ELR (cell line): ENCODE measurements at places on chromosomes 1 and 21.

DNA sequence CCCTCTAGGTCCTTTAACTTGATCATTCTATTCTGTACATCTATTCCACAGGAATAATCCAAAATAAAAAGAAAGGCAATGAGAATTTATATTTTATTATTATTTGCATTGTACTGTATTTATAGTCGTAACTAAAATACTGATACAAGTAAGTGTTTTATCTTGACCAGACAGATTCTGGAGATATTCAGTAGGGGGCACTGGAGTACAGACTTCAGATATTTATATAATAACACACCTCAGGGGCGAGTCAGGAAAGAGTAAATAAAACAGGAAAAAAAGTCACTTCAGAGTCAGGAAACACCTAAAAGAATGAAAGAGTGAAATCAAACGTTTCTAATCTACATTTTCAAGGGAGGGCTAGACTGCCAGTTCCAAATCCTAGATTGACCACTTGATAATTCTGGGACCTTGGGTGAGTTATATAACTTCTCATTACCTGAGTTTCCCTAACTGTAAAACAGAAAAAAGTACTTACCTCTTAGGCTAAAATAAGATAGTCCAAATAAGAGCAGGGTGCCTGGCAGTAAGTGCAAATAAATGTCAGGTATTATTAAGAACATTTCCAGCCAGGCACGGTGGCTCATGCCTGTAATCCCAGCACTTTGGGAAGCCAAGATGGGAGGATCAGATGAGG is 31.1 kb upstream of the MTF1 start:
- DNase-seq: peak; percentile 72

DNA sequence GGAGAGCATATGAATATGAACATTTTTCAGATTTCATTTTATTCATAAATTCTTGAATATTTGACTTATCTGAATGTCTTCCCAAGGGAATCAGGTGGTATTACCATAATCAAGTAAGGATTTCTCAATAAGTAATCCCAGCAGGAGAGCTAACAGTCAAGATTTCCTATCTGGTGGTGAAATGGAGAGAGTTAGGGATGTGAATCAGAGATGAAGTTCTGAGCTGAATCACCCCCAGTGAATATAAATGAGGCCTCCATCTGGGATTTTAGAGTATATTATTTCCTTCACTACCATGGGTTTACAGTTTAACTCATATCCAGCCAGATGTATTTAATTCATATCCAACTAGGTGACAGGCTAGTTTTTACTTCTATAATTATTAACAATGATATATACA is 61.5 kb upstream of the RGS2 start:
- peak; percentile 73 for DNase-seq

- no peak for DNase-seq
Observed at GRCh38 chr21:19640964-19641363, 1237.4 kb upstream of the TMPRSS15 start.

GRCh38 chr1:107442551-107442950 is 301.7 kb downstream of the NTNG1 start:
- no peak for DNase-seq

- DNase-seq: no peak
Observed at GRCh38 chr1:242178924-242179708, 180.2 kb upstream of the MAP1LC3C start.

GRCh38 chr1:165342168-165342567 is 14.3 kb downstream of the LMX1A start:
- no peak for DNase-seq

DNA sequence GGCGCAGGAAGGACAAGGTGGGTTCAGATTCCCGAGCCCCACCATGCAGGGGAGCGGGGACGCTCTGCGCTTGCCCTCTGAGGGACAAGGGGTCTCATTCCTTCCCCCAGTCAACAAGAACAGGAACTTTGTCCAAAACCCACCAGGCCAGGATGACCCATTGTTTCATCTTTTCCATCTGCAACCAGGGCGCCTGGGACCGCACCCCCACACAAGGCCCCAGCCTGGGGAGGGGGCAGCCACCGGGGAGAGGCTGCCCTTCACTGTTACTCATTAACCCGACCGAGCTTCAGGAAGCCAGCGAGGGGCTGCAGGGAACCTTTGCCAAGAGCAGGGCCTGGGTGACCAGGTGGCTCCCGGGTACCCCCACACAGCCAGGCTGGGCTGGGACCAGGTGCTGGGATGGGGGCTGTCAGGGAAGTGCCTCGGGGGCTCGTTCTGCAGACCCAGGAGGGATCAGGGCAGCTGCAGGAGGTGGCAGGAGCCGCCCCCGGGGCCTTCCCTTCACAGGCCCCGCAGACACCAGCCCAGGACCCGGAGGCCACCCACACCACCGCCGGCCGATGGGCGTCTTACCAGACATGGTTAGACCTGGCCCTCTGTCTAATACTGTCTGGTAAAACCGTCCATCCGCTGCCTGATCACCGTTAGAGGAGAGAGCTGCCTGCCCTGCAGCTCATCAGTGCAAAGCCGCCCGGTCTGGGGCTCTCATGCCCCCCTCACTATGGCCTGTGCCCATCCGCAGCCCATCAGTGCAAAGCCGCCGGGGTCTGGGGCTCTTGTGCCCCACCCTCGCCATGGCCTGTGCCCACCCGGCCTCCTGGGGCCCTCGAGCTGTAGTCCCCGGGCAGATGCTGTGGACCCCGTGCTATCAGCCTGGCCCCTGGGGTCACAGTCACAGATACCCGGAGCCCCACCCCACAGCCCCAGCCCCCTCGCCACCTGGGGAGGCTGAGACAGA is 4.9 kb upstream of the TTLL10 start:
- DNase-seq: no peak

GRCh38 chr1:178637841-178638240 is 87.2 kb upstream of the RALGPS2 start:
- DNase-seq: no peak

GRCh38 chr1:160377585-160378206 is 10.8 kb downstream of the NHLH1 start:
- DNase-seq: peak; percentile 91

GRCh38 chr1:1208713-1209433 is 2.5 kb upstream of the TNFRSF18 start:
- DNase-seq: no peak
